ENCODE measurements at places on chromosomes 12 and 14.

DNA sequence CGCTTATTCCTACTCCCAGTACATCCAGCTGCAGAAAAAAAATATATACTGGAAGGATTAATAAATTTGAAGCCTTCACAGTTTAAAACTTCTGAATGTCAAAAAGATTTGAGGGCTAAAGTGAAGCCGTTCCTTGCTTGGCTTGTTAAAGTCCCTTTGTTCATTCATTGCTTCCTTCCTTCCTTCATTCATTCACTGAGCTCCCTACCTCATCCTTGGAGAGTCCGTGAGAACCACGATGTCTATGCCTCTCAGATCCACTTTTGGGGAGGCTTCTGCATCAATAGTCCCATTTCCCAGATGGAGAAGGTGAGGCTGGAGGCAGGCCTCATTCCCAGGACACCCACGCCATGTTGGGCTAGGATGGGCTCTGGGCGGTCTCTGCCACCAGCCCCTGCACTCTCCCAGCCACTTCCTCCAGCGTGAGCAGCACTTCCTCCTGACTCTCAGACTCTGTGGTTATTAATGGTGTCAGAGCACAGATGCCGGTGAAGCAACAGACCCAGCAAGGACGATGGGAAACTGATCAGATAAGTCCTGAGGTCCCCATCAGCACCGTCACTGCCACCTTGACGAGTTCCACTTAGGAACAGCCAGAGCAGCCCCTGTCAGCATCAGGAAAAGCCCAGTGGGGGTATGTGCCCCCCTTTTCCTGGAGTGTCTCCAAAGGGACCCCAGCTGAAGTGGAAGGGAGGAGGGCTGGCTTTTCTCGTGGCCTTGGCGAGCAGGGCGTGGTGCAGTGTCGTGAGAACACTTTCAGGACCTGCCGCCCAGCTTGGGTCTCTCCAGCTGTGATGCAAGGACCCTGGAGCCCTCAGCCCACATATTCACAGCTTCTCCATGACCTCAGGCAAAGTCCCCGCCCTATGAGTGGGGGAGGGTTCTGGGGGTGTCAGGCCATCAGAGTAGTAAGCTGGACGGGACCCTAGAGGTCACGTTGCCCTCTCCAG is 21.2 kb downstream of the ASB2 start:
- no peak for DNase-seq

DNA sequence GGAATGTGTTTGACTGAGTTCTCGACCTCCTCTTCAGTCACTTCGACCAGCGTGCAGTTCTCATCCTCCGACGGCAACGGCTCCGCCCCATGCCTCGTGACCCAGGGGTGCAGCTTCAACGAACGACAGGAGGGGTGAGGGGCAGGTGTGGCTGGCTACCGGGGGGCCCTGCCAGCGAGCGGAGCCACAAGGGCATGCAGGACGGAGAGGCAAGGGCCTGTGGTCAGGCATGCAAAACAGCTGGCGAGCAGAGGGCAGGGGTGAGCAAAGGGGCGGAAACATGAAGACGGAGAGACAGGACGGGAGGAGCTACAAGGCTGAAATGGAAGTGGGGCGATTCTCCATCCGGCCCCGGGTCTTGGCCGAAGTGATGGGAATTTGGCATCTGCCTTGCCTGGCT is 38.7 kb downstream of the P2RX4 start:
- no peak for DNase-seq

DNA sequence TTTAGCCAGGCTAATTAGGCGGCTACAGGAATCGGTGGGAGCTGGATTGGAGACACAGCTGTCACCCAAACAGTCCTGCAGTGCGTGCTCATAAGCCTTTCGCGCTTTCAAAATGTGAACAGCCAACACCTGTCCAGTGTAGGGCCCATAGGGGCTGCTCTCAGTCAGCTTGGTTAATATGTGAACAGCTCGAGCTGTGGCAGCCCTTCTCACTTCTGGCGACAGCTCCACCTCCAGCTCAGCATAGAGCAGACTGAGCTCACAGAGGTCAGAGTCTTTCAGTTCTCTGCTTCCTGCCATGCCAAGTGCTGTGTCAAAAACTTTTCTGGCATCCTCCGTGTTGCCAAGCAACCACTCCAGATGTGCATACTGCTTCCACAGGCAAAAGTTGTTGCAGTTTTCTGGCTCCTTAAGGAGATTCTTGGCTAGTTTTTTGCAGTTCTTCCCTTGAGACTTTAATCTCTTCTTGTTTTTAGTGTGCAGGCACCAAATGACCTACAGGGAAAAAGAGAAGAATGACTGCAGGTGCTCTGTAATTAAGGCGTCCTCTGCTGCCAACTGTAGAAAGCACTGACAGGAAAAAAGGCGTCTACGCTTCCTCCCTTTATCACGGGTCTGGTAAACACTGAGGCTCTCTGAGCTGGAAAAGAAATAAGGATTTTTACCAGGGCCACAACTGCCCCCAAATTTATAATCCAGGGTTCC is 32.5 kb downstream of the PSMC1 start:
- DNase-seq: no peak

DNA sequence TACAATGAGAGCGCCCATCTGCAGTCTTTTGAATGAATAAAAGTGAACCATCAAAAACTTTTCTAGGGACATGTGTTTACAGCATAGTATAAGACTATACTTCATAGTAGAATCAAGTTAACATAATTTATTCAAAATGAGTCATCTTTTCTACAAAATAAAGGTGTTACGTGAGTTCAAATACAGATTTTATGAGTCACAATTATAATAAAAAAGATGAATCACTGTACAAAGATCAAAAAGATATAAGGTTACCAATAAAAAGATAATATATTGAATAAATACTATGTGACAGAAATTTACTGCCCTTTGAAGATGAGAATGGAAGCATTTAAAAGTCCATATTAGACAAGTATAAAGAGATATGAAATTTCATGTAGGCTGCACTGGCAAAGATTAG is 2.8 kb downstream of the MBIP start:
- no peak for DNase-seq

GRCh38 chr14:85003805-85004204 is 526.1 kb upstream of the FLRT2 start:
- DNase-seq: no peak

DNA sequence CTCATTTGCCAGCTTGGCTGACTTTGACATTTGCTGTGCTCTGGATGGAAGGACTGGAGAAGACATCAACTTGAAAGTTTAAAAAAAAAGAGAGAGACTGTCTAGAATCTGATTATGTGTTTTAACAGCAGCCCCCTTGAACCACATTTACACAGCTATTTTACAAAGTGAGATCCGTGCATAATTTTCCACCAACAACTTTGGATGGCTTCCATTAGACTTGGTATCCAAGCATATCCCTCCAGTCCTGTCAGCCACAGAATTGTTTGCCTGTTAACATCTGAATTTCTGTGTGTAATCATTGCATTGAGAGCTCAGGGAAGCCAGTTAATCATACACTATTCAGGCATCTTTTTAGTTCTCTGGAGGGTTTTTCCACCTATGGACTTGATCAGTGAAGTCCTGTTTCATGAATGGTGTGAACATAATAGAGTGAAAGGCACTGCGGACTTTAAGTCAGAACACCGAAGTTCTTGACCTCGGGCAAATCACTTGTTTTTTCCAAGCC is 93.7 kb downstream of the SAMD4A start:
- DNase-seq: no peak
